ENCODE measurements at places on chromosomes 5 and 9.

DNA sequence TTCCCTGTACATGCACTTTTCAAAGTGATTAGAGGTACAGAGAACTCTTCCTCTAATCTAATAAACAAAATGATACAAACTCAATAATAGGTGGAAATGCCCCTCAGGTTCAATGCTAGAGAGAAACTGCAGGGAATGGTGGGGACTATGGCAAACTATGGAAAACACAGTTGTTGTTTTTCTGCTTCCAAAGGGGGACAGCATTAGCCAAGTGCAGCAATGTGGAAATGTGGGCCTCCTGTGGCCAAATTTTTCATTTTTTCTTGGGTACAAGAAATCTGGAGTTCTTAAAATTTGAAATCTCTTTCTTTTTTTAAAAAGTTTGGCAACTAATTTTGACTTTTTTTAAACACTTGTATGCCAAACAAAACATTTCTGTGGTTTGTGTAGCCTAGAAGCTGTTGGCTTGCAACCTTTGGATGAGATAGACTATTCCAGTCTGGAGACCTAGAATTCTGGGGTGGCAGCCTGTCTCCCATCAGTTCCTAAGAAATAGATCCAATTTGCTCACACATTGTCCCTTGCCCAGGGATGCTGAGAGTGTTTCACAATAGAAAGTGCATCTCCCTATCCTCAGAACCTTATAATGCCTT lies 218.6 kb downstream of the PAPPA start:
- no peak for DNase-seq

GRCh38 chr5:34867660-34868059 lies 28.7 kb downstream of the TTC23L start:
- no peak for DNase-seq

- no peak for DNase-seq
Observed at GRCh38 chr5:53480416-53481158, at the start of gene FST. Gene FST, plus strand, starts transcription at chr5:53480629. Its CDS starts 163 bp downstream, at chr5:53480792.

DNA sequence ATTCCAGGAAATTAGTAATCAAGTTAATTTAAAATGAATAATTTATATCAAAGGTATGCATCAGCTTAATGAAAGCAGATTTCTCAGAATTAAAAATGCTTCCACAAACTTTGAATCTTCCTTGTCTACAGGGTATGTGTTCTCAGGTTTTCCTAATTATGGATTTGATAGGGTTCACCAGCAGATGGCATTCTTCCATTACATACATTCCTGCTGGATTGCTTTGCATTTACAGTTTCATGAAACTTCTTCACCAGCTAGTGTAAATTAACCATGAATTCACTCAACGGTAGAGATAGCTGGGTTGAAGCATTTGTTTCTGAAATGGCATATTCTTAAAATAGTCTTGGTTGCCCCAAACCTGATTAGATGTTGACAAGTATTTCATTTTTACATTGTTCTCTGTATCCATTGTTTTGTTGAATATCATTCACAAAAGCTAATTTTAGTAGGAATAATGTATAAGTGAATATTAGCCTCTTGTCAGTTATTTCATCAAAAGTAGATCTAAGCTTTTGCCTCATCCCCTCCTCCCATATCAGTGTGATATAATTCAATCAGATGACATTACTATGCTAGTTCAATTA lies 68.7 kb upstream of the WDR41 start:
- DNase-seq: no peak

- DNase-seq: no peak
Observed at GRCh38 chr5:172438319-172438668, 16.0 kb downstream of the SH3PXD2B start.

- no peak for DNase-seq
Observed at GRCh38 chr9:29548436-29548835, 1975.2 kb upstream of the C9orf72 start.

DNA sequence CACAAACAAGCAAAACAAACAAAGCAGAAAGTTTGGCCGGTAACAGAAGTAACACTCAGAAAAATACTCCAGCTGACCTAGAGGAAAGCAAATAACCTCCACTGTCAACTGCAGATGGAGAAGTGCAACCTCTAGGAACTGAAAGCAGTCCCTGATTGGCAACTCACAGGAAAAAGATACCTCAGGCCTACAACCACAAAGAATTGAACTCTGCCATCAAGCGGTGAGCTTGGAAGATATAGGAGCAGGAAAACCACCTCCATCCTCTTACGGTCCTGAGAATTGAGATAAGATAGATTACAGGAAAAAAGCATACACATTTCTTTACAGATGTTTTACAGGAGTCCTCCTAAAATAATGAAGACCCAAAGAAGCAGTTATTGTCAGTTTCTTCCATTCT lies 184.5 kb downstream of the PDZD2 start:
- DNase-seq: no peak

- DNase-seq: no peak
Observed at GRCh38 chr5:173473288-173473687, 143.2 kb downstream of the BOD1 start.

DNA sequence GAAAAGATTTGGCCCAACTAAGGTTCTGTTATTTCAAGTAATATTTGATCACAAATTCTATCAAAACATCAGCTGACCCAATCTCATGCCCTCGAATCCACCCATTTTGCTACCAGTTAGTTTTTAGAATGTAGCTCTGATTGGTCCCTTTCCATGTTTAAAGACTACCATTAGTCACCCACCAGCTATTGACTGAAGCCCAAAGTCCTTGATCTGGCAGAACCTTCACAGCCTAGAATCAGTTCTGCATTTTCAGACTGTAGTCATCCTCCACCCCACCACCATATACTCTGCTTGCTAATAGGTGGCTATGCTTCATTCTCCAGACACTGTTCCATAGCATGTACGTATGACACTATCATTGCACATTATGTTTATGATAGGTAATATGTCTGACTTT lies 182.2 kb upstream of the TARS1 start:
- DNase-seq: no peak

DNA sequence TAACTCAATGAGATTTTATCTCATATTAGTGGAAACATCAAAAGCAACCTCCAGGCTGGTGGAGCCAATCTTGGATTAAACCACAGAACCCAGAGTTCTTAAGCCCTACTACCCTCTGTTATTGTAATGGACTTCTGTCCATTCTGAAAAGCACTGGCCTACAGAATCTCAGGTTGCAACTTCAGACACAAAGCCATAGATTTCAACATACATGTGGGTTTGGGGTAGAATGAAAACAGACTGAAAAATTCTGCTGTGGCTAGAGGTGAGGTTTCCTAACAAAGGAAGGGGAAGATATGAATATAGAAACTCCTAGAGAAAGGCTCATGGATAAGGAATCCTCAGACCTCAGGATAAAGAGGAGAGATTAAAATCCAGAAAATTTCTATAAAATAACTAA lies 569.8 kb upstream of the RIOK2 start:
- no peak for DNase-seq

GRCh38 chr5:137265457-137265856 lies 233.7 kb downstream of the SPOCK1 start:
- no peak for DNase-seq

DNA sequence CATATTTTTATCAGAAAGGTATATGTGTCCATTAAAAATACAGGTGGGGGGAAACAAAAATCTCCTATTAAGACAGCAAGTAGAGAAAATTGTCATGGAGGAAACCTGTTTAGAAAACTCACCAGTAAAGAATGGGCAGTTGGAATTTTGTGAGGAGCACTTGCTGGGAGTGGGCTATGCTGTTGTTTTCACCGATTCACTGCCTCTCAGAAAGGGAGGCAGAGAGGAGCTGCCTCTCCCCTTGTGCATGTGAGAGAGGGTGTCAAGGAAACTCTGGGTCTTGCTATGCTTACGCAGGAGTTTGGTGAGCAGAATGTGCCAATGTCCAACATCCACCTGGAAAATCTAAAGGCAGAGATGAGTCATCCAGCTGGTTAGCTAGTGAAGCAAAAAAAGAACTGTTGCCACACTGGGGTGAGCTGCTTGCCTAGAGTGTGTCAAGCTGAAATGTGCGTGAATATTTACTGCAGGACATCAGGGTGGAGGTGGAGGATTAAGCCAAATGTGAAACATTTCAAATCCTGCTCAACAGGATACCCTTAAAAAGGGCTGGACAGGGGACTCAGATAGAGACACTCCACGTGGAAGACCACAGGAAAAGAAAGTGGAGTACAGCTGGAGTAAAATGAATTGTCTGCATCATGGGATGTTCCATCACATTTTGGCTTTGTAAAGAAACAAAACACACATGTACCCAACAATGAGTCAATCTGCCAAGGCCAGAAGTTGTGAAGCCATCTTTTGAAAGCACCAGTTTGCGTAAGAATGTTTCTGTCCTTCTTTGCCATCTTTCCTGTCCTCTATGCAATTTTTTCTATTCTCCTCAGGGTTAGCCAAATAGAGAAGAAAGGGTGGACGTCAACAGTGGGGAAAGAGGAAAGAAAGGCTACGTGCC lies 449.7 kb upstream of the MPDZ start:
- DNase-seq: no peak

- DNase-seq: no peak
Observed at GRCh38 chr5:75335952-75336614, 937 bp upstream of the HMGCR start.

DNA sequence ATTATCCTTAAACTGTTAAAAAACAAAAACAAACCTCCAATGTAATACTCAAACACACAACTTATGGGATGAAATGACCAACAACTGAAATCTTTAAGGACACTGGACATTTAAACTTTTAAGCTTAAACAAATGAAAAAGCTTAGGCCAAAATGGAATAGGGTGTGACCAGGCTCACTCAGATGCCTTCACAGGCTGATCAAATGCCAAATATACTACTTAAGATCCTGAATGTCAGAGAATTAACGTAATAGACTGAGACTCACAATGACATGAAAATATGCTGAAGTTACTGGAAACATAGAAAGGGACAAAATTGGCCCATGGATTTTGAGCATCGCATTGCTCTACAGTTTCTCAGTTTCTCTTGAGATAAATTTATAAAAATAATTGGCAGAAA lies 286.8 kb downstream of the ADAMTS6 start:
- no peak for DNase-seq

GRCh38 chr9:126002476-126003350 lies 255.5 kb downstream of the PBX3 start:
- DNase-seq: no peak

- no peak for DNase-seq
Observed at GRCh38 chr9:26561928-26562327, 330.7 kb downstream of the CAAP1 start.

DNA sequence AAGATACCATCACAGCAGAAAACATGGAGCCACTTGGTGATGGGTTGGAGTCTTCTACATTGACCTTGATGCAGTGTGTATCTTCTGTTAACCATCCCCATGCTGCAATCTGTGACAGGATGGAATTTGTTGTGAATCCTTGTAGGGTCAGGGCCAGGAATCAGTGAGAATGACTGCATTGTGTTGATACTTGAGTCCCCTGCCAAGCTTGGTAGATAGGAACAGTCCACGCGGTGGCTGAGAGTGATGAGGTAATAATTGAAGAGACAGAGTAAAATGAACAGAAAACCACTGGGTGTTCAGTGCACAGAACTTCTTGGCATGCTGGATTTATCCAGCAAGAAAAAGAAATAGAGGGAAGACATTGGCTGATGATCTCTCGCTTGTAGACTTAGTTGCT lies 217.5 kb downstream of the MAN2A1 start:
- DNase-seq: no peak

- DNase-seq: peak; percentile 77
Observed at GRCh38 chr5:171355302-171355724, 32.3 kb upstream of the NPM1 start.
